Fibroblast of lung (primary cell): ENCODE measurements at places on chromosomes 7 and 10. TPM values are rescaled to one million over a fixed set of nuclear protein-coding genes. Genes with fewer than 3 reads are reported as not detected.

DNA sequence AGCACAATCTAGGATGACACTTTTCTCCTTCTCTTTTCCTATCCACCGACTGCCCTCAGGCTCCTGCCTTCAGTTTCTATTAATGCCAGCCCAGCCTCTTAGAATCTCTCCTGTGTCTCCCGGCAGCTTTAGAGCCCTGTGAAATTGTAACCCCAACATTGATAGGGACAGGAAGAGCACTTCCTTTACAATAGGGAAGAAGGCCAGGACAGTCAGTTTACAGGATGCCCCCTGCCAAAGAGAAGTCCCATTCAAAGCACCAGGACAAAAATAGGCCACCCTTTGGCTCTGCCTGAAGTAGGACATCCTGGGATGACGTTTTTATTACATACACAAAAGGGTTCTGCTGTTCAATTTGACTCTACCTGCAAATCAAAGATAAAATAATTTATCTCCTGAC is 64.7 kb upstream of the ANK3 start:
- H3K27ac ChIP-seq, result no peak overlapping the region
- no peak overlapping the region for H3K4me3 ChIP-seq
- H3K4me1 ChIP-seq, result no peaks in the 10 kb centered on the region
- no peaks in the 10 kb centered on the region for H3K36me3 ChIP-seq
- DNase-seq, result no peak

DNA sequence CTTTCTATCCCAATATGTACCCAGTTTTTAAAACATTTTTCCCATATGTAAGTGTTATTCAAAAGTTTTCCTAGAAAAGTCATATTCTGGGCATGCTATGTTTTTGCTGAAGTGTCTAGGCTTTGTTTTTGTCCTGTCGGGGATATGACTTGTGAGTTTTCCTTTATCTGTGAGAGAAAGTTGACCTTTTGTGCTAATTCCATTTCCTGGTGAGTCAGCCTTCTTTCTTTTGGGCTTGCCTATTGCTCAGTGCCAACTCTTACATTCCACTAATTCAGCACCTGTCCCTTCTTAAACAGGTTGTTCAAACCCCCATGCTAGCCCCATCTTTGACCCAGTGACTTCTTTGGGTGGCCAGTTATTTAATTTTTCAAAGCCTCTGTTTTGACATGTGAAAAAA is 146.2 kb downstream of the AHR start:
- no peaks in the 10 kb centered on the region for H3K36me3 ChIP-seq
- no peaks in the 10 kb centered on the region for H3K4me1 ChIP-seq
- H3K4me3 ChIP-seq, result no peak overlapping the region
- DNase-seq, result peak; percentile 45

The KAZALD1 gene
- 14.4 and 19.8 TPM in 2 replicates for total RNA-seq

The NRBF2 gene
- total RNA-seq, result 44.4 and 49.2 TPM in 2 replicates

The SYCE1 gene
- total RNA-seq, result 0.17 and 0.26 TPM in 2 replicates

DNA sequence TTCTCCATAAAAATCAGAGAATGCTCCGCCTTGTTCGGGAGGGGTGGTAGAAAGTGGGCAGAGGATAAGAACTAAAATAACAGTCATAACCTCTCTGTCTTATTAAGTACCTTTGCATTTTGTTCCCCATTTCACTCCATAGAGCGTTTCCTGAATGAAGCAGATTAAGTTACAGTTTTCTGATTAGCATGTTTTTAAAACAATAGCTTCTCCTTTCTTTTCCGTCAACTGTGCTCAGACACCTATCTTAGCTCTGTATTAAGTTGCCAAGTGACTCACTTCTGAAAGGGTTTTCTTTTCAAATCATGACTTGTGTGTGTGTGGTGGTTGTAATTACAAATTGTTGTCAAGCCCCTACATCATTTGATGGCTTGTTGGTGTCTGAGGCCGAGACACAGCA is 1.4 kb downstream of the HABP2 start:
- H3K36me3 ChIP-seq, result no peaks in the 10 kb centered on the region
- no peak overlapping the region for H3K27ac ChIP-seq
- DNase-seq, result no peak

- no peak overlapping the region for H3K27ac ChIP-seq
- H3K4me1 ChIP-seq, result peaks cover 22% of the 10 kb centered on the region
- H3K27me3 ChIP-seq, result no peaks in the 10 kb centered on the region
Measured at GRCh38 chr10:22597138-22597537, 117.2 kb downstream of the PIP4K2A start.

GRCh38 chr10:21488246-21488956 is 37.1 kb downstream of the SKIDA1 start:
- H3K4me1 ChIP-seq, result no peaks in the 10 kb centered on the region
- no peaks in the 10 kb centered on the region for H3K36me3 ChIP-seq
- no peaks in the 10 kb centered on the region for H3K27me3 ChIP-seq

GRCh38 chr10:18238870-18239485 is 98.8 kb downstream of the CACNB2 start:
- DNase-seq, result peak; percentile 52
- H3K27ac ChIP-seq, result no peak overlapping the region
- peaks cover 4% of the 10 kb centered on the region for H3K4me1 ChIP-seq
- no peak overlapping the region for H3K4me3 ChIP-seq

DNA sequence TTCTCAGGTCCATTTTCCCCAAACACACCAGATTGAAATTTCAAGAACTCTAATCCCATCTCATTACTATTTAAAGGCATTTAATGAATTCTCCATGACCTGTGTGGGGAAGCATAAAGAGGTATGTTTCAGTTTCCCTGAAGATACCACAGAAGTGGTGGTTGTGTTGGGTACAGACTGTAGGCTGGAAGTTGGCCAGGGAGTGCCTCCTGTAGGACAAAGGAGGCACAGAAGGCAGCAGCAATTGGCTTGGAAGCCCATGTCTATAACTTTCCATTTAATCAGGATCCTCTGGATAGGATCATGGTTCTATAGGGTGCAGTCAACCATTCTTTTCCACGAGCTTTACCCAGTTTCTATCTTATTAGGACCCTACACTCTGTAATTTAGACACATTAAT is 8.6 kb upstream of the BET1 start:
- H3K4me1 ChIP-seq, result no peaks in the 10 kb centered on the region
- no peaks in the 10 kb centered on the region for H3K36me3 ChIP-seq
- H3K4me3 ChIP-seq, result no peak overlapping the region
- no peak for DNase-seq
- H3K27ac ChIP-seq, result no peak overlapping the region

- H3K27ac ChIP-seq, result no peak overlapping the region
- H3K4me3 ChIP-seq, result no peak overlapping the region
- H3K36me3 ChIP-seq, result no peaks in the 10 kb centered on the region
Measured at GRCh38 chr7:156544919-156545715, 95.5 kb upstream of the RNF32 start.

The NEUROD6 gene
- not detected in 2 replicates for total RNA-seq

The SERPINE1 gene
- 41.3 and 167 TPM in 2 replicates for total RNA-seq

The ANXA8L1 gene
- total RNA-seq, result not detected in 2 replicates

DNA sequence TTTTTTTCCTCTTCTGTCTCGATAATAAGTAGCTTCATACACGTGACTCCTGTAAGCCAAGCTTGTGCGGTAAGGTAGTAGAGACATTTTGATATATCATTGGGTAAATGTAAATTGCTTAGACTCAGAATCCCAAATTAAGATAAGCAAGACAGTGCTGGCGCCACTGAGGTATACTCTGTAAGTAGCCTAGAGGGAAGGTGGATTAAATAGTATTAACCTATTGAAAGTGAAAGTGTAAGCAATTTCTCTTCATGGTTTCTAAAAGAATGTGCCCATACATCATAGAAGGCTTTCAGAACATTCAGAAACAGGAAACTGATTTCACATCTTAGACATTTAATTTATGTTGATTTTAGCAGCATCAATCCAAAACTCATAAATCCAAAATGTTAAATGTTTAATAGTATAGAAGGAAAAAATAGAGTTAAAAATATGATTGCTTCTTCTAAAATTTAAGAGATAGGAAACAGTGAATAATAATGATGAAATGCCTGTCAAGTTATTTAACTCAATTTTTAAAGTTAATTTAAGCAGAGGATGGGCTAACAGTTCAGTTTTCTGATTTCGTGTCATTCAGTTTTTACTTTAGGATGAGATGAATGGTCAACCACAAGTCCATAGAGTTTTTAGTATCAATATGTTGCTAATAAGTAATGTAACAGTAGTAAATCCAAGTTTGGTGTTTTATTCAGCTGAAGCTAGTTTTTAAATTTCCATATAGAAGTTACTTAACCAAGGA is 36.8 kb downstream of the LRRC72 start:
- H3K4me3 ChIP-seq, result no peak overlapping the region
- no peaks in the 10 kb centered on the region for H3K27me3 ChIP-seq
- H3K36me3 ChIP-seq, result no peaks in the 10 kb centered on the region
- no peaks in the 10 kb centered on the region for H3K4me1 ChIP-seq

- H3K36me3 ChIP-seq, result no peaks in the 10 kb centered on the region
- no peak for DNase-seq
- H3K4me3 ChIP-seq, result no peak overlapping the region
- H3K27ac ChIP-seq, result no peak overlapping the region
- no peaks in the 10 kb centered on the region for H3K4me1 ChIP-seq
- peaks cover 6% of the 10 kb centered on the region for H3K27me3 ChIP-seq
Measured at GRCh38 chr7:44156453-44157010, 15.4 kb upstream of the MYL7 start.

The ZPBP gene
- total RNA-seq, result not detected in 2 replicates

- no peak overlapping the region for H3K4me3 ChIP-seq
- H3K4me1 ChIP-seq, result peaks cover 43% of the 10 kb centered on the region
- DNase-seq, result peak; percentile 94
- H3K27ac ChIP-seq, result peak overlapping the region; percentile 94
Measured at GRCh38 chr7:139680676-139681462, 96.9 kb downstream of the HIPK2 start.

- H3K27me3 ChIP-seq, result no peaks in the 10 kb centered on the region
- peak overlapping the region; percentile 83 for H3K4me3 ChIP-seq
- peaks cover 9% of the 10 kb centered on the region for H3K36me3 ChIP-seq
- peaks cover 27% of the 10 kb centered on the region for H3K4me1 ChIP-seq
- peak; percentile 99 for DNase-seq
Measured at GRCh38 chr7:130912862-130913638, 179.0 kb upstream of the KLF14 start.

The FEZF1 gene
- total RNA-seq, result not detected in 2 replicates

The TAS2R4 gene
- 1.5 TPM in 2 replicates for total RNA-seq
